ENCODE measurements at places on chromosomes 4 and X. TPM values are rescaled to one million over a fixed set of nuclear protein-coding genes. Genes with fewer than 3 reads are reported as not detected.

Gene PGAM4
- not detected for total RNA-seq

Gene TMEM271
- 0.32 TPM for total RNA-seq

DNA sequence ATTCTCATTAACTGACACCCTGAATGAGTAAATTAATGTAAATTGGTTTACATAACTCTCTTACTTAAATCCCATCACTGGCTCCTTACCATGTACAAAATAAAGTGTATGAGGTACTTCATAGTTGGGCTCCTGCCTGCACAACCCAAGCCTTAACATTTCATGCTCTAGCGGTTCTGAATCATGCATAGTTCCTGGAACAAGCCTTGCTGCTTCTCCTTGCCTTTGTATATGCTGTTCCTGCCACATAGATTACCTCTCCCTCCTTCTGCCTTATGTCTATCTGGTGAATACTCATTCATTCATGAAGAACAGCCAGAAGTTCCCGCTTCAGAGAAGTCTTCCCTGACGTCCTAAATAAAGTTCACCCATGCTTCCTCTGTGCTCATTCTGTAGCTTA is 594.7 kb downstream of the SMARCA1 start:
- no peak for DNase-seq

DNA sequence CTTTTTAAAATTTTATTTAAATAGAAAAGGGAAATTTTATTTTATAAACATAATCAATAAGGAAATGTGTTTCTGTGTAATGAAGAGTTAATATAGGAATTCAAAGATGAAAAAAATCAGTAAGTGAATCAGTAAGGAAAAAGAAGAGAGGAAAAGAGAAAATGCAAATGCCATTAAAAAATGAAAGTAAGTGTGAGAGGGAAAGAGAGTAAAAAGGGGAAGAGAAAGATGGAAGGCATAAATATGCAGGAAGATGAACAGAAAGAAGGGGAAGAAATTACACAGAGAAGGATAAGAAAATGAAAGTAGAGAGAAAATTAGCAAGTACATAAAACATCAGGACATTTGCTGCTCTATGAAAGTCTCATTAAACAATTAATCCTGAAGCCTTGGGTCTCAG is 349.9 kb downstream of the FSTL5 start:
- no peak for DNase-seq

GRCh38 chrX:130415201-130415600 is 13.4 kb downstream of the RBMX2 start:
- DNase-seq, result no peak

- DNase-seq, result no peak
These were observed 1129.6 kb downstream of the STPG2 start for GRCh38 chr4:97013711-97014110.

Gene SLC25A53
- 6.8 TPM for total RNA-seq

DNA sequence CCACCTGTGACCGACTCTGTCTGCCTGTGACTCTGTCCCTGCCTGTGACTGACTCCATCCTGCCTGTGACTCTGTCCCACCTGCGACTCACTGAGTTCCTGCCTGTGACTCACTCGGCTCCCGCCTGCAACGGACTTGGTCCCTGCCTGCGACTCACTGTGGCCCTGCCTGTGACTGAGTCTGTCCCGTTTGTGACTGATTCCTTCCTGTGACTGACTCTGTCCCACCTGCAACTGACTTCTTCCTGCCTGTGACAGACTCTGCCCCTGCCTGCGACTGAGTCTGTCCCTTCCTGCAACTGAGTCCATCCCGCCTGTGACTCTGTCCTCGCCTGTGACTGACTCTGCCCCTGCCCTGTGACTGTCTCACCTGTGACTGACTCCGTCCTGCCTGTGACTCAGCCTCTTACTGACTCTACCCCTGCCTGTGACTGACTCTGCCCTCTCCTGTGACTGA is 9.6 kb upstream of the UVSSA start:
- no peak for DNase-seq

DNA sequence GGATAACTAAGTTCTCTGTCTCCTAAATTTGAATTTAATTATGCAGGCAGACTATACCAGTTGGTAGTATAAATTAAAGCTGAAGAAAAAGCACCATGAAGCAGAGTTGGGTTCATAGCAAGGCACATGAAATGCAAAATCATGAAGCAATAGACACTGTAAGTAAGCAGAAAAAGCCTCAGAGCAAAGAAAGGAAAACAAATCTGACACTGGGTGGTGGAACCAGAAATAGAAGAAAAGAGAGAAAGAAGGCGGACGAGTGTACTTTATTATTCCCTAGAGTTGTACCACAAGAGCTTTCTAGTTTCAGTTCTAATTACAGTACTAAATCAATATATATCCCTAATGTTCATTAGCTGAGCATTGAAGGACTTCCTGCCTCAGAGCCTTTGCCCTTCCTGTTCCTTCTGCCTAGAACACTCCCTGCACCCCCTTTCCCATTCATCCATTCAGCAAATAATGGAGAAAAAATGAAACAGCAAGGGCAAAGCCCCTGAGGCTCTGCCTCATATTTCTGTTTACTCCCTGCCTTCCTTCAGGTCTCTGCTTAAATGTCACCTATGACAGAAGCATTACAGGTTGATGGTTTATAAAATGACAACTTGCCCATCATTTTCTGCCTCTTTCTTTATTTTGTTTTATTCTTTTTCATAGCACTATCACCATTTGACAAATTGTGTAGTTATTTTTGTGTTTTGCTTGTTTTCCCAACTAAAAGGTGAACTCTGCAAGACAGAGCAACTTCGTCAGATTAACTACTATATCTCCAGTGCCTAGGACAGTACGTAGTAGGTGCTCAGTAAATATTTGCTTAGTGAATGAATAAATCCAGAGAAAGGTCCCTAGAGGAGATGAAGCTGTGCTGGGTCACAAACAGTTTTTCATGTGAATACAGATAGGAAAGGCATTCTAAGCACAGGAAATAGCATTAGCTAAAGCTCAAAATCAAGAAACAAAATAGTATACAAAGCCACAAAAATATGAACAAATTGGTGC is 154.0 kb upstream of the RASGEF1B start:
- DNase-seq, result no peak

Gene FAM53A
- total RNA-seq, result 3.6 TPM

DNA sequence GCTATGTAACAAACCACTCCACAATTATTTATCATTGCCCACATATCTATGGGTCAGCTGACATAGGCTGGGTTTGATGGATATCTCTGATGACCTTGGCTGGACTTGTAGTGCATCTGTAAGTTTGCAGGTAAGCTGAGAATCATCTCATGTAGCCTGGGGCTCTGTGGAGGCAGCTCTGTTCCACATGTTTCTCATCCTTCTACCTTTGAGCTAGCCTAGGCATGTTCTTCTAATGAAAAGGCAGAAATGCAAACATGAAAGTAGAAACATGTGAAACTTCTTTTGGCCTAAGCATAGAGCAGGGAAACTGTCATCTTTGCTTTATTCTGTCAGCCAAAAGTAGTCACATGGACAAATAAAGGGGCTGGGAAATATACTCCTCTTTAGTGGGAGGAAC is 18.2 kb downstream of the MRPL1 start:
- no peak for DNase-seq

Gene YY2
- 1.5 TPM for total RNA-seq

Gene ARHGAP24
- 1.5 TPM for total RNA-seq

DNA sequence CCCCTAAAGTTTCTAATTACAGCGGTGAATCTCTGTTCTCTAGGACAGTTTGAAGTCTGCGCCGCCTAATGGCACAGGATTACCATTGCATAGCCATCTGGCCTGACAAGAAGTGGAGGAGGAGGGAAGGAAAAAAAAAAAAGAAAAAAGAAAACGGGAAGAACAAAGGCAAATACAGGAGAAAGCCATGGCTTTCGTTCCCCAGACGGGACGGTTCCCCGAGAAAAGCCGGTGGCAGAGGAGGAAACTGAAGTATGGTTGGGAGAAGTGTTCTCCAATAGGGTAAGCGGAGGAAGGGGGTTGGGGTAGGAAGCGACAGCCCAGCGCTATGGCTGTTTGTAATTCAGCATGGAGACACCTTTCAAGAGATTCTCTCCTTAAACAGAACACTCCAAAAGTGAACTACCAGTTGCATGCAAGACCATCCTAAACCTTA is 80.8 kb downstream of the HMGN5 start:
- DNase-seq, result peak; percentile 30

GRCh38 chrX:119971184-119971583 is 27.6 kb upstream of the NKAP start:
- no peak for DNase-seq

DNA sequence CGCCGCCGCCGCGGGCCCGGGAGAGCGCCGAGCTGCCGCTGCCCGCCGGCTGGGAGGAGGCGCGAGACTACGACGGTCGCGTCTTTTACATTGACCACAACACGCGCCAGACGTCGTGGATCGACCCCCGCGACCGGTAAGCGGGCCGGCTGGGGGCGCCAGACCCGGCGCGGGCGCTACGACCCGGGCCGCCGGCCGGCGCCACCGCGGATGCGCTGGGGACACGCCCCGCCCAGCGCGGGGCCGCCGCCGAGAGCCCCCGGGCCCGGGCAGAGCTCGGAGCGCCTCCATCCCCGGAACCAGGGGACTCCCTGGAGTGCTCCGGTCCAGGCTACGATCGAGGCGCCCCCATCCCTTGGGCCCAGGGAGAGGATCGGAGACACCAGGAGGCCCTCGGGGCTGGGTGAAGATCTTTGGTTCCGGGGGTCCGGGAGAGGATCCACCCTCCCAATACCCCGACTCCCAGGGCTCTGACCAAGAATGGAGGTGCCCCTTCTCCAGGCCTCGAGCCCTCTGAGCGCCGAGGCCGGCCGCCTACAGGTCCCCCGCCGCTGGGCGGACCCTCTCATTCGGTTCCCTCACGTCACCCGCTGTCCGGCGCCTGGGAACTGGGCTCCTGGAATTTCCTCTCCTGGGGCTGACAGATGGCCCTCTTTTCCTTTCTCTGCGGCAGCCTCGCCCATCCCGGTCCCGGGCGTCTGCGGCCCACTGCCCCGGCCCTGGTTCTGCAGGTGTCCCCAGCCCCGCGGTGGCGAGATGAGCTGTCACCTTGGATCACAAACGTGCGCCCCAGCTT is 48.8 kb downstream of the CLDN34 start:
- DNase-seq, result peak; percentile 10

DNA sequence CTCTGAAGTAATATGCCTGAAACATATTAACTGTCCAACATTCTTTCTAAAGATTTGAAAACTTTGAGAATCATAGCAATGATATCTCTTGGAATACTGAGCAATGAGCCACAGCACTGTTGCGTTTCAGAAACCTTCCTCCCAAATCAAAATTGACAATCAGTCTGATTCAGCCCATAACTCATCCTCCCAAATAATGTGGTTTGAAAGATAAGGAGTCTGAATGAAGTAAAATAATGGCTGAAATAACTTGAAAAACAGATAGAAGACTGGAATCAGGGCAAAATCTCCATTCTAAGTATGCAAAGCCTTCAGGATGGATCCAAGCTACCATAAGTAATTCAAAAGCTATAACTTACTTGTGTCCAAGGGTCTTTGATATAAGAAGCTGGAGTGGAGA is 98.6 kb upstream of the PLS3 start:
- no peak for DNase-seq

- no peak for DNase-seq
These were observed 140.0 kb upstream of the BCOR start for GRCh38 chrX:40237731-40238178.

DNA sequence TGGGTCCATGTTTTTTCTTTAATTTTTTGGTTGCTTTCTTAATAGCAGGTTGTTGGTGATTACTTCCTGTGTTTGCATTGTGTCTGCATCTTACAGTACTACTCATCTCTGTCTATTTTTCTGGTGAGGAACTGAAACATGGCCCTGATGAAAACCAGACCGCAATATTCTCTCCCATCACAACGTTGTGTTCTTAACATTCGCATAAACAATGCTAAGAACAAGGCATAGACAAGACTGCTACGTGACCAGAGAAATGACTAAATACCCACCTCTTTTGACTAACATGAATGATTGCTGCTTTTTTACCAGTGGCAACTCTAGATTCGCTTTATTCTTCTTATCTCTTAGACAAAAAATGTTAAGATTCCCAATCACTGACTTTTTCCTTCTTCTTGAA is 179.1 kb downstream of the GC start:
- no peak for DNase-seq

Gene DCTD
- total RNA-seq, result 122 TPM

GRCh38 chrX:149145845-149146285 is 359.2 kb downstream of the IDS start:
- no peak for DNase-seq

Gene UGT2B17
- total RNA-seq, result not detected

GRCh38 chr4:76559236-76560071 is 124.4 kb downstream of the SHROOM3 start:
- no peak for DNase-seq

Gene GIMD1
- not detected for total RNA-seq

DNA sequence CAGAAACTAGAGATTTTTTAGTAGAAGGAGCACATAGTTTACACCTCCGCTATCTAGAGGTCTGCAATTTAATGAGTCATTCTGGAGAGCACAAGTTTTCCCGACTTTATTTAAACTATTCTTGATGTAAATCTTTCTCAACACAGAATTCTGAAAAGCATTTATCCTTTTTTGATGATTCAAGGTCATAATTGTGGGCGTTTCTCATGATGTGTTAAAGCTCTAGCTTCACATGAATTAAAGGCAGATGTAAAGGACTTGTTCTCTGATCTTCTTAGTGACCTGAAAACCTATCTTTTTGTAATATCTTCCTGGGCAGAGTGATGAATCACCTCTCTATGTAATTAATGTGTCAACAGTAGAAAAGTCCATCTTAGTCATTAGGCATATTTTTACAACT is 128.8 kb downstream of the COMMD8 start:
- no peak for DNase-seq

DNA sequence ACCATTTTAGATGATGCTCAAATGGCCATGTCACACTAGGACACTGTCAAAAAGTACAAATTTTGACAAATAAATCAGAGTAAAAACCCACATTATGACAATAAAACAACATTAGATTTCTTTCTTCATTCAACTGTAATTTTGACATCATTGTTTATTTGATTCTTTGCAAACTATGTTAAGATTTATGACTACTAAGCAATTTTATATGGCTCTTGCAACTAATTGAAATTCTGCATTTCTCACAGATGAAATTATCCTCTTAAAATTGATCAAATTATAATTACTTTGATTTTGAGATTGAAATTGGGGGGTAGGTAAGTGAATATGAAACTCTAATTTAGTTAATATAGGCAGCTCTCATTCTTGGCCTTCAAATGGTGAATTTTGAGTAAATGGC is 59.8 kb downstream of the ATOH1 start:
- no peak for DNase-seq

DNA sequence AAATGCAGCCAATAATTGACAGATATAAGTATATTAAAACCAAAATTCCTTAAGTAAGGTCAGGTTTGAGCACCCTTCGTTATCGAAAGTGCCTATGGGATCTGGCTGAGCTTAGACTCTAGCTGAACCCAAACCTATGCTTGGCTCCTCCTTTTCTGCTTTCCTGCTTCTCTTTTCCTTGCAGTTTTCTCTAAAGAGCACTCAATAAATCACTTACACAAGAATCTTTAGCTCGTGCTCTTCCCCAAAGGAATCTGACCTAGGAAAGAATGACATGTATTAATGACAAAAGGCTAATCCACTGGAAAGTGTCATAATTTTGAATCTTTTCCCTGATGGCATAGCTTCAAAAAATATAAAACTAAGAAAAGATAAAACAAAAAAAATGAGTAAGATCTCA is 282.7 kb downstream of the DKK2 start:
- no peak for DNase-seq
